ENCODE measurements at places on chromosomes 11 and 22. TPM values are rescaled to one million over a fixed set of nuclear protein-coding genes. Genes with fewer than 3 reads are reported as not detected.
A peak's percentile ranks its signal among the peaks of the same experiment; 100 is the strongest.

Gene DSCAML1
- total RNA-seq: 2.0 TPM

Gene NCR3LG1
- total RNA-seq: 4.8 TPM

GRCh38 chr11:11155962-11156815 lies 196.9 kb downstream of the CSNK2A3 start:
- DNase-seq: no peak

DNA sequence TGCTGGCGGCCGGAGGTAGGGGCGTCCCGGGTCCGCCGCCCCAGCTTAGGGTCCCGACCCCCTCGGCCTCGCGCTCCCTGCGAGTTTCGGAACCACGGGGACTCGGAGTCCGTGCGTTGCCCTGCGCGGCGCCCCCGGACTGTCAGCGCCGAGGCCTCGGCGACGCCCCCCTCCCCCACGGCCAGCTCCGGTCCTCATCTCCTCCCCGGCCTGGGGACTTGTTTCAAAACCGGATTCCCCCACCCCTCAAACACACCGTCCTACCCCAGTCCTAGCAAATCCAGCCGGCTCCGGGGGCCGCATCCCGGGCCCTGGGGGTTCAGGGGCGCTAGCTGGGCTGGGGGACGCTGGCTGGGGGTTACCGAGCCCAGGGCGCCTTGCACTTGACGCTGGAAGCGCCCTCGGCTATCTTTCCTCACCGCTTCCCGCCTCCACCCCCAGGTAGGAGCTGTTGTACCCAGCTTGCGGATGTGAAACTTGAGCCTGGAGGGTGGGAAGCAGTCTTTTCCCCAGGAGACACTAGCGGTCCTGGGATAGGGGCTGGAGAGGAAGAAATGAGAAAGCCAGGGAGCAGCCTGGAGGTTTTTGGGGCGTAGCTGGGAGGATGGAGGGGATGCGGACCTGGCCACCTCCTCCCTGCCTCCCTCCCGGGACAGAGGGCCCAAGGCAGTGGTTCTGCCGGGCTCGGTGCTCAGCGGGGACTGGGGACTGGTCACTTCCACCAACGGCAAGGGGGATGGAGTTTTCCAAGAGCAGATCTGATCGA lies 550 bp downstream of the FBLN1 start:
- no peak for DNase-seq

DNA sequence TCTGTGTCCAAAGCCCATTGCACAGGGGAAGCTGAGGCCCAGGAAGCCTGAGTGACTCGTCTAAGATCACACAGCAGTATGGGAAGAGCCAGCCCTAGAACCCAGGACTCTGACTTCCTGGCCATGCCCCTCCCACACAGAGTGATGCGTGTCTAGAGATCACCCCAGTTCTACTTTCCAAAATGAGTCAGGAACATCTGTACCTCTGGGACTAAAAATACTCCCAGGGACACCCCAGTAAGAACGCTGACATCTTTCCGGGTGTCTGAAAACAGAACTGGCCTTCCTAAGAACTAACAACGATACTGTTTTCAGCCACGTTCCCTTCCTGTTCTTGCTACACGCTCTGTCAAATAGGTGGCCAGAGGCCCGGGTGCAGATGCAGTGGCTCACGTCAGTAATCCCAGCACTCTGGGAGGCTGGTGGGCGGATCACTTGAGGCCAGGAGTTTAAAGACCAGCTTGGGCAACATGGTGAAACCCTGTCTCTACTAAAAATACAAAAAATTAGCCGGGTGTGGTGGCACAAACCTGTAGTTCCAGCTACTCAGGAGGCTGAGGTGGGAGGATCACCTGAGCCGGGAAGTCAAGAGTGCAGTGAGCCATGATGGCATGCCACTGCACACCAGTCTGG lies 21.7 kb upstream of the PDGFB start:
- DNase-seq: no peak

DNA sequence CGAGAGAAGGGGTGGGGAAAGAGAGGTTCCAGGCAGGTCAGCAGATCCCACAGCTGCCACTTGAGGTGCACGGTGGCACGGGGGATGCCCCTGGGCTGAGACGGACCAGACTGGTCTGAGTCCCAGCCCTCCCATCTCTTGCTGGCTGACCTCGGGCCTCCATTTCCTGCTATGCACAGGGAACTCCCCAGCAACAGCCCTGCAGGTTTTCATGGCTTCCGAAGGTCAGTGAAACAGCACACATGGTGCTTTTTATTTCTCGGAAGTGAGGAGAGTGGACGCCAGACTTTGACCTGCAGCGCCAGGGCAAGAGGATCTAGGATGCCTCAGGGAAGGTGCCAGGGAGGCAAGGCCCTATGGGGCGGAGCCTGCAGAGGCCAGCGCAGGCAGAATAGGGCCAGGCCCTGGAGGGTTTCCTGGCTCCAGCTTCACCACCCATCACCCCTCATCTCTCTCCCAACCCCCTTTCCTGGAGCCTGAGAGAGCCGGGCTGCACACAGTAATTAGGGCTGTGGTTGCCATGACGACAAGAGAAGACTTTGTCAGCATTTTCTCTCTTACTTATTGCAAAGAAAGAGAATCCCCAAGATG lies 29.5 kb downstream of the SLC22A12 start:
- peak; percentile 47 for DNase-seq

DNA sequence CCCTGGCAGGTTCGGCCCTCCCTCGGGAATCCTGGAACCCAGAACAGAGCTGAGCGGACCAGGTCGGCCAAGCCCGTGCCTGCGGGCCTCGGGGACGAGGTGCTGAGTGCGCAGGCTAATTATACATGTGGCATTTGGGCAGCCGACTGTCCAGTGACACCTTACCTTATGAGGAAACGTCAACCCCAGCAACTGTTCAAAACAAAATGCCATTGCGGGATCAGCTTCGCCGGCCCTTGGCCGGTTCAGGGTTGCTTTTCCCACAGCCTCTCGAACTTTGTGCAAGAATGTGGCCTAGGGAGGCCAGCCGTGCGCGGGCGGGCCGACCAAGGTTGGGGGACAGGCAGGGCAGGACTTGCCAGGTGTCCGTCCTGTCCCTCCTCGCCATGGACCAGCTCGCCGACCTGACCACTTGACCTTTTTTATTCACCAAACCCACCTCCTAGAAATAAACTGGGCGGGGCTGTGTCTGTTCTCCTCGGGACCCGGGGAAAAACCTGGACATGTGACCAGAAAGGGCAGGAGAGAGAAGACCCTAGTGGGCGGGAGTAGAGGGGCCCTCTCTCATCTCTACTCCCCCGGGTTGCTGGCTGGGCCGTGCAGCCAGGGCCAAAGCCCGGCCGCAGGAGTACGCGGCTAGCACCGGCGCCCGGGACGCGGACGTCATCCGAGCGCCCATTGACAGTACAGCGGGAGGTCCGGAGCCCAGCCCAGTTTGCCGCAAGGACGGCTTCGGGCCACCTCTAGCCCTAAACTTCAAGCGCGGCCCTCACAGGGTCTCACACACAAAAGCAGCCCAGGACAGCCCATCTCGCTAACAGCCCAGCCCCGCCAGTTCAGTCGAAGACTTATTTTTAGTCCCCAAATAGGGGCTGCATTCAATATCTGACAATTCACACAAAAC lies 134.3 kb upstream of the C11orf58 start:
- DNase-seq: peak; percentile 52

DNA sequence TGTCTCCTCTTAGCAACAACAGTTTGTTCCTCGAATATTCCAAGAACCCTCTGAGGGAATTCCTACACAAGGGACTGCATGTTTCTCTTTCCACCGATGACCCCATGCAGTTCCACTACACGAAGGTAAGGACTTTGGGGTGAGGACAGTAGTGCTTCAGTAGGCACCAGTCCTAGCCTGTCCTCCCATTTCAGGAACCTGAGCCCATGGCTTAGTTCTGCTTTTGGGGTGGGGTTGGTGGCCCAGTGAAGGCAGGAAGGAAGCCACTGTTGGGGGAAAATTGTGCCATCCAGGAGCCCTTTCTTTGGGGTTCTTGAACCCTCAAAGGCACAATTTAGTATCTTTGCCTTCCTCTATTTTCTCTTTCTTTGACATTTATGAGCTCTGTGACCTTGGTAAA lies 38.2 kb downstream of the RNF141 start:
- DNase-seq: no peak

DNA sequence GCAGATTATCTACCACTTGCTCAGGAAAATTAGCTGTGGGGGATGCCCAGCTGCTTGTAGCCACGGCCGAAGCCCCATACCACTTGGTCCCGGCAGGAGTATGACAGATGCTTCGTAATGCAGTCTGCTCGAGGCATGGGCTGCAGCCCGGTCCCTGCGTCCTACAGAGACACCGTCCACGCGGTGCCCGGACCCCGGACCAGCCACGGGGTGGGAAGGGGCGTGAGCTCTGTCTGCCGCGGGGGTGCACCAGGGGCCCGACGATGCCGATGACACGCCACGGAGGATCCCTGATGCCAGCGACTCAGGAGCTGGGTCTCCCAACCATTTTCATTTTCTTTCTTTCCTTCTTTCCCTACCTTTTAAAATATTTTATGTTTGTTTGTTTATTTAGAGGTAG lies 30.0 kb downstream of the SLC25A17 start:
- DNase-seq: no peak

DNA sequence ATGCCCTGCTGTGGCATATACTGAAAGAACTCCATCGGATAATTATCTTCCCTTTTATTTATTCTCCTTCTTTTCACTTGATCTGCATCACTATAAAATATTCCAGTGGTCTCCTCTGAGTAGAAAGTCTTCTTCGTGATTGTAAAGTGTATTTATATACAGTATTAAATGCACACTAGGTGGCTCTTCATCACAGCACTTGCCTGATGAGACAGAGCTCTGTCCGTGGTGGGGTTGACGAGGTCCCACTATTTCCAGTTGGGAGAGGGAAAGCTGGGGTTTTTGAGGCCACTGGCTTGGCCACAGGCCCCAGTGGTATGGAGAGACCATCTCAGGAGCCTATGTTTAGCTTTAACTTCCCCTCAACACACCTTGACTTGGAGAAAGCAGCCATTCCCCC lies 31.6 kb upstream of the ZBTB16 start:
- DNase-seq: no peak

All from mesothelial cell of epicardium (in vitro differentiated cells).